ENCODE measurements at places on chromosomes 5 and 9.

DNA sequence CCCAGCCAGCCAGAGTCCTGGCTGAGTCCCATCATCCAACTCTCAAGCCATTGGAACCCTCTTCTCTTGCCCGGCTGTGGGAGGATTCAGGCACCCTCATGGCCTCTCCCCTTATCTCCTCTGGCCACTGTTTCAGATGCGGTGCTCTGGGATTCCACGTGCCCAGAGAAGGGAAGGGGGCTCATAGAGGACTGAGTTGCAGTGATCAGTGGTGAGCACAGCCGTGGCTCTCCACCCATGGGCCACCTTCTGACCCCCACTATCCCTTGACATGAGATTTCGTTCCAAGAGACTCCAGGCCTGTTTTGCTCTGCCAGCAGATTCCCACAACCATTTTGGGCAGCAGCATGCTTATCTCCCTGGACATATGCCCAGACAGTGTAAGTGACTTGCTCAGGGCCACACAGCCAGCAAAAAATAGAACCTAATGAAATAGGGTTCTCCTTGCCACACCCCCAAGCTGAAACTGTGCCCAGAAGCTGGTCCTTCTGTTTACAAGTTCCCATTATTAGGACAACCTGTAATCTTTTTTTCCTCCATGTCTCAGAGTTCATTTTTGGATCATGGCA lies 2.7 kb downstream of the GPX3 start:
- no peak for DNase-seq

GRCh38 chr9:111386386-111386785 lies 56.4 kb upstream of the OR2K2 start:
- DNase-seq = no peak

DNA sequence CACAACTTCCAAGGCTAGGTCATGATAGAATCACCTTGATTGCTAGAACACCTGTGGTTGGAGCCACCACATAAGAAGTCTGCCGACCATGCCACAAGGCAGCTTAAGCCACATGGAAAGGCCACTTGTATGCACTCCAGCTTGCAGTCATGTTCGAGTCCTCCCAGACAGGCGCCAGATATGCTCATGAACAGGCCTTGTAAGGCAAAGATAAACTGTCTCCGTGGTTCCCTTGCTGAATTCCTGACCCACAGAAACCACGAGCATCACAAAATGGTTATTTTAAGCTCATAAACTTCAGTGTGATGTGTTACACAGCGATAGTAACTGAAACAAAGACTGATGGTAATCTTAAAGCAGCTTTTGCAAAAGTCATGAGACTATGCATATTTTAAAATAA lies 188.4 kb upstream of the DAPK1 start:
- no peak for DNase-seq

DNA sequence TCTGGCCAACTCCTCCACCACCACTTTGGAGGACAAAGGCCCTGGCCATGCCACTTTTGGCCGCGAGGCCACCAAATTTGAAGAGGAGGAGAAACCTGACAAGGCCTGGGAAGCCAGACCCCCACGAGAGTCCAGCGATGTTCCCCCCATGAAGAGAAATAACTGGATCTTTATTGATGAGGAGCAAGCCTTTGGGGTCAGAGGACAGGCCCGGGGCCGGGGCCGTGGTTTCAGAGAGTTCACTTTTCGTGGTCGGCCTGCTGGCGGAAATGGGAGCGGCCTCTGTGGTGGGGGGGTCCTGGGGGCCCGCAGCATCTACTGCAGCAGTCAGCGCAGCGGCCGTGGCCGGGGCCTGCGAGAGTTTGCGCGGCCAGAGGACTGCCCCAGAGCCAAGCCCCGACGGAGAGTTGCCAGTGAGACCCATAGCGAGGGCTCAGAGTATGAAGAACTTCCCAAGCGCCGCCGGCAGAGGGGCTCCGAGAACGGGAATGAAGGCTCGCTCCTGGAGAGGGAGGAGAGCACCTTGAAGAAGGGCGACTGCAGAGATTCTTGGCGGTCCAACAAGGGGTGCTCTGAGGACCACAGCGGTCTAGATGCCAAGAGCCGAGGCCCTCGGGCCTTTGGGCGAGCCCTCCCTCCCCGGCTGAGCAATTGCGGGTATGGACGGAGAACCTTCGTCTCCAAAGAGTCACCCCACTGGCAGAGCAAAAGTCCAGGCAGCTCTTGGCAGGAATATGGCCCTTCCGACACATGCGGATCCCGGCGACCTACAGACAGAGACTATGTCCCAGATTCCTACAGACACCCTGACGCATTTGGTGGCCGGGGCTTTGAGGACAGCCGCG lies 27.4 kb upstream of the POMT1 start:
- no peak for DNase-seq

- DNase-seq = no peak
Measured at GRCh38 chr9:123063177-123063598, 29.7 kb downstream of the GPR21 start.

DNA sequence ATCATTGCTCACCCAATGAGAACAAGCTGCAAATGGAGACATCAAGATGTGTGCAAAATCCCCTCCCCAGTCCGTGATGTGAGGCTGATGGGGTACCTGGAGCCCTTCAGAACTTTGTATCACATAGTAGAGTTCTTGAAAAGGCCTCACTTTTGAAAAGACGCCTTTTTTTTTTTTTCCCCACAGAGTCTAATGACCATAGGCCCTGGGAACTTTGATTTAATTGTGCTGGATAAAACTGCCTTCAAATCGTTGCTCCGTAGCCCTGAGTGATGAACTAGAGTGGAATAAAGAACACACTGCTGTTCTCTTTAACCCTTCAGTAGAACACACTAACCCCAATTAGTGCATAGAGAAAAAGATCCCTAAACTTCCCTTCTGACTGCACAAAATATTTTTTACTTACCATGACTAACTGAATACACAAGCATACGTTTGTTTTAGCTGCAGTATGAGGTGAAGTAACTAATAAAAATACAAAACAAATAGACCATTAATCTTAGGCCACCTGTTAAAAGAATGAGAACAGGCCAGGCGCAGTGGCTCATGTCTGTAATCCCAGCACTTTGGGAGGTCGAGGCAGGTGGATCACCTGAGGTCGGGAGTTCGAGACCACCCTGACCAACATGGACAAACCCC lies 15.1 kb downstream of the PSAT1 start:
- DNase-seq = no peak

GRCh38 chr5:79418276-79418675 lies 95.7 kb downstream of the HOMER1 start:
- no peak for DNase-seq

DNA sequence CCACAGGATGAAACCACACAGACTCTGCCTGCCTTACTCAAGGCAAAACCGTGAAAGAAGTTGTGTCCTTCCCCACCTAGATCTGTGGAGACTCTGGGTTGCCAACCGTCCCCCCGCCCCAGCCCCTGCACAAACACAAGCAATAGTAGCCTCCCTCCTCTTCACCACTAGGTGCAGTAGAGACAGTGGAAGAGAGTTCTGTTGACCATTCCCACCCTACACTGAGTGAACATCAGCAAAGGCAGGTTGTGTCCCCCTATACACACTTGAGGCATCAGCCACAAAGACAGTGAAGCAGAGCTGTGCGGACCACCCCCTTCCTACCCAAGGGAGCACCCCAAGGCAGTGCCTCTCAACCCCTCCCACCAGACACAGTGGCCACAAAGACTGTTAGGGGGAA lies 223.7 kb upstream of the NFIL3 start:
- DNase-seq = no peak

- no peak for DNase-seq
Measured at GRCh38 chr5:140591747-140592372, 27.2 kb downstream of the SLC35A4 start.

- no peak for DNase-seq
Measured at GRCh38 chr5:98773214-98773463, 324 bp upstream of the RGMB start.

- no peak for DNase-seq
Measured at GRCh38 chr5:53965459-53965858, 344.9 kb downstream of the ARL15 start.

DNA sequence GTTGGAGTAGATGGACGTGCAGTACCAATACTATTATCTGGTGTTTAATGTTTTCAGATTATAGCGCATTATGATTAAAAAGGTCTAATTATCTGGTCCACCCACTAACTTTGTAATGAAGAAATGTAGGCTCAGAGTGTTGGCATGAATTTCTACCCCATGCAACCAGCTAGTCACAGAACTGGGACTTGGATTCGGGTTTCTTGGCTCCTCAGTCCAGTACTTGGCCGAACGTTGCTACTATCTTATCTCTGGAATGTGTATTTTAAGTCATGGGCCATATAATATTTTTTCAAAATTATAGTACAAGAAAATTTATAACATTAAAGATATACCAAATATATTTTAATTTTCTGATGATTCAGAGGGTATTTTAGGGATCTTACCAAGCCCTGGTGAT lies 657.5 kb upstream of the DMAC1 start:
- no peak for DNase-seq

DNA sequence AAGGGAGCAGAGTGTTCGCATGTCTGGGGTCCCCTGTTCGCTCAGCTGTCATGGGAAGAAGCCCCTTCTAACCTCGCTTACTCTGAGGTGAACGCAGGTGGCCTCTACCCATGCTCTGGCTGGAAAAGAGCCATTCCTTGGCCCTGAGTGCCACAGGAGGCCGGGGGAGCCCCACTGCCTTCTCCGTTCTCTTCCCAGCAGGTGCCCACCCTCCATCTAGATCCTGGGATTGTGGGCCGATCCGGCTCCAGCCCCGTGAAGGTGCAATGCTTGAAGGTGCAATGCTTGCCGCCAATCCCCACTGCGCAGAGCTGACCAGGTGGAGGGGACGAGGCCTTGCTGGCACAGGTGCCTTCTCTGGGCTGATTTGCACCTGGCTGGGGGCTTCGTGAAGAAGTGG lies 95.4 kb downstream of the MRPL36 start:
- DNase-seq = no peak

DNA sequence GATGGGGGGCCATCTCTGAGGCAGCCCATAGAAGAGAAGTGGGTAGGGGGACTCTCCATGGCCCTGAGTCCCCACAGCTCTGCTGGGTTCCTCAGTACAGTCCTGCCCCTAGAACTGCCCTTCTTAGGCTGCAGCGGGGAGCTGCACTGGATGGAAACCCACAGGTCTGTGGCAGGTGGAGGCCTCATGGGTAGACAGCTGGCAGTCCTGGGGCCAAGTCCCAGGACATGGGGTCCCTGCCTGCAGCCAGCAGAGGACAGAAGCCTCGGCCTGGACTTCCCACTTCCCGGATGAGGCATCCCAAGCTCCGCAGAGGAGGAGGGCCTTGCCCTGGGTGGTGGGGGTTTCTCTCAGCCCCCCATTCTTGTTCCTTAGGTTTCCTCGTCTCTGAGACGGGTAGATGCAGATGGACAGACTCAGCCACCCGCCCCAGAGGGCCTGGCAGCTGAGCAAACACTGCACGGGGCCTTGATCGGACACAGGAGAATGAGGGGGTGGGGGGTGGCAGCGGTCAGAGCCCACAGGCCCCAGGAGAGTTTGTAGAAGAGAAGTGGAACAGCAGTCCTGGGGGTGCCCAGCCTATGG lies 153.8 kb downstream of the C9orf50 start:
- no peak for DNase-seq

- no peak for DNase-seq
Measured at GRCh38 chr9:70962761-70963440, 158.5 kb downstream of the TRPM3 start.

DNA sequence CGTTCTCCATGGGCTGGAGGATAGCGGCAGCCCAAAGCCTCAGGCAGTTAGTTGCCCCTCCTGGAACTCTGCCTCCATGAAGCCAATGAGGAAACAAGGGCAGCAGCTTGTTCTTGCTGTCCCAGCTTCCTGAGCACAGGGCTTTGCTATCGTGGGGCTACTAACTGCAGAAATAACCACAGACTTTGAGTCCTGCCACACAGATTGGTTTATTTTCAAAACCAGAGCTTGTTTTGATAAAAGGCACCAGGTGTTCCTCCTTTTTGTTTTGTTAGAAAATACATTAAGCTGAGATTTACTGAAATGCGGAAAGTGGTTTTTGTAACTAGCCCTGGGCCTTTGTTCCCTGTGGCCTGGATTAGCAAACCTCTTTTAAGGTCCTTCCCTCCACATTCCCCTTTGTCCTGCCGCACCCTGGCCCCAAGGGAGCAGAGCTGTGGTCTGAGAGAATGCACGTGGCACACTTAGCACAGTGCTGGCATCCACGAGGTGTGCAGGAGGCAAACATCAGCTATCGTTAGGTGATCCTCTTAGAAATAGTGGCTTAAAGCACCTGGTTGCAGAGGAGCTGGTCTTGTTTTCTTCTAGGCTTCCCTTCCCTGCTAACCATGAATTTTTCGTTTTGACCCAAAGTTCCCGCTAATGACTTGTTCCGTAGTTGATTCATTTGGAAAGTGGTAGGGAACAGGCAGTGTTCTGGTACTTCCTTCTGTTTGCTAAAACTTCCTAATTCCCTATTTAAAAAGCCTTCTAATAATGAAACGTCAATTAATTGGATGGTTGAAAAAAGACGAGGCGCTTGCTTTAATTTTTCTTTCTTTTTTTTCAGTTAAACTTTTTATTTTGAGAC lies 21.5 kb downstream of the MVB12B start:
- DNase-seq = no peak

DNA sequence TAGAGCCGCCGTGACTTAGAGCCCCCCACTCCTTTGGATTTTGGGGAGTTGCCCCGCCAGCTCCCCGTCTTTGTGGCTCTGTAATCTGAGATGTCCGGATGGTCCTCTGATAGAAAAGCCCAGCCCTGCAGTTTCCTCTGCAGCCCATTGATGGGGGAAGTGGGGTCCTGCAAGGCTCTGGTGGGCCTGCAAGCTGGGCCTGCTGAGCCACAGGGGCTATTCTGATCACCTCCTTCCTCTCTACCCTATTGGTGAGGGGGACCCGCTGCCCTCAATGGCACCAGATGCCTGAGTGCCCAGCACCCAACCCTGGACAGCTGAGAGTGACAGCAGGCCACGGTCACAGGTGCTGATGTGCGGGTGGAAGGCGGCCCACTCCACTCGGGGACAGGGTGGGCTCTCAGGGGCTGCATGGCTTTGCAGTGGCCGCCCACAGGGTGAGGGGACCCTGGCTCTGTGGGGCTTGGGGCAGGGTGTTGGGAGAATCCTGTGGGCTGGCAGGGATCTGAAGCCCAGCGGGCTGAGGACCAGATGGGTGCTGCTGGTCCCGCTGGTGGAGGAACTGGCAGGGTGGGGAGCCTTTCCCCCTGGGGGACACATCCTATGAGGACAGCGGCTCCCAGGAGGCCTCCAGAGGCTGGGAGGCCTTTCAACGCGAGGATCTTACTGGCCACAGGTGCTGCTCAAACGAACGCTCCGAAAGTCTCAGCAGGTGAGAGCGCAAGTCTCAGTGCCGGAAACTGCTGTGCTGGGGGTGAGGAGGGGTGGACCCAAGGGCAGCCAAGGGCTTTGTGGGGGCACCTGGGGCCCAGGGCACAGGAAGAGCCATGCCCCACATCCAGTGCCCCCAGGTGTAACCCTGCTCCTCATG lies 30.0 kb upstream of the LPCAT1 start:
- no peak for DNase-seq

DNA sequence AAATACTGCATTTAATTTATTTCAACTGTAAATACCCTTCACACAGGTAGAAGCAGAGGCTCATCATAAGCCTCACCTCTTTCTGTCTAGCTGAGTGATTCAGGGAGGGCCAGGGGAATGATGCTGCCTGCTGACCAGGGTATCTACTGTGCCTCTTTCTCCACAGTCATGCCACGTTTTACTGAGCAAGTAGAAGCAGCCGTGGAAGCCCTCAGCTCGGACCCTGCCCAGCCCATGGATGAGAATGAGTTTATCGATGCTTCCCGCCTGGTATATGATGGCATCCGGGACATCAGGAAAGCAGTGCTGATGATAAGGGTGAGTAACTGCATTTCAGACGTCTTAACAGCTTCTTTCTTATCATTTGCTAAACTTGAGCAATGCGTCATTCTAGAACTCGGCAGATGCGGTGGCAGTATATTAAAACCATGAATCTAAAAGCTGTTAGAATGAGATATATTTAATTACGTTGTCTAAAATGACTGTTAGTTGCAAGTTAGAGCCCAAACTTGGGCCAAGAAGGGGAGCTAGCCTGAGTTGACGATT lies 50.0 kb upstream of the LRRTM2 start:
- no peak for DNase-seq

Data from glutamatergic neuron (in vitro differentiated cells).